Cardiac muscle cell (in vitro differentiated cells and primary cell): ENCODE measurements at places on chromosomes 12 and 14. TPM values are rescaled to one million over a fixed set of nuclear protein-coding genes. Genes with fewer than 3 reads are reported as not detected.

DNA sequence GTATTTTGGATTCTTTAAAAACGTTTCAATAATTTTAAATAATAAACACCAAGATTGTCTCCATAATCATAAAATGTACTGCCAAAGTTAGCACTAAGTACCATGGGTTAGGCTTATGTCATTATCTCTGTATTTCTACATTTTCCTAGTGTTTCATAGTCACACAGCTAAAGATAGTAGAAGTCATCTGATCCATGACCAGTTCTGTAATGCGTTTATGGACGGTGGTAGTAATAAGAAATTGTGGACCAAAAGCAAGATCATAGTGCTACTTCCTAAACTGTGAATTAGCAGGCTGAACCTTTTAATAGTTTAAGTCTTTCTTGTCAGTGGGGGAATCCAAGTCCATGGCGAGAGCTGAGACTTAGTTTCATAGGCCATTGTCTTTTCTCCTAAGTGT lies 142.1 kb downstream of the AKAP6 start:
- no peaks in the 10 kb centered on the region for H3K4me1 ChIP-seq
- H3K27me3 ChIP-seq, result no peaks in the 10 kb centered on the region
- H3K36me3 ChIP-seq, result no peaks in the 10 kb centered on the region
- H3K4me3 ChIP-seq, result no peak overlapping the region
- DNase-seq, result no peak

DNA sequence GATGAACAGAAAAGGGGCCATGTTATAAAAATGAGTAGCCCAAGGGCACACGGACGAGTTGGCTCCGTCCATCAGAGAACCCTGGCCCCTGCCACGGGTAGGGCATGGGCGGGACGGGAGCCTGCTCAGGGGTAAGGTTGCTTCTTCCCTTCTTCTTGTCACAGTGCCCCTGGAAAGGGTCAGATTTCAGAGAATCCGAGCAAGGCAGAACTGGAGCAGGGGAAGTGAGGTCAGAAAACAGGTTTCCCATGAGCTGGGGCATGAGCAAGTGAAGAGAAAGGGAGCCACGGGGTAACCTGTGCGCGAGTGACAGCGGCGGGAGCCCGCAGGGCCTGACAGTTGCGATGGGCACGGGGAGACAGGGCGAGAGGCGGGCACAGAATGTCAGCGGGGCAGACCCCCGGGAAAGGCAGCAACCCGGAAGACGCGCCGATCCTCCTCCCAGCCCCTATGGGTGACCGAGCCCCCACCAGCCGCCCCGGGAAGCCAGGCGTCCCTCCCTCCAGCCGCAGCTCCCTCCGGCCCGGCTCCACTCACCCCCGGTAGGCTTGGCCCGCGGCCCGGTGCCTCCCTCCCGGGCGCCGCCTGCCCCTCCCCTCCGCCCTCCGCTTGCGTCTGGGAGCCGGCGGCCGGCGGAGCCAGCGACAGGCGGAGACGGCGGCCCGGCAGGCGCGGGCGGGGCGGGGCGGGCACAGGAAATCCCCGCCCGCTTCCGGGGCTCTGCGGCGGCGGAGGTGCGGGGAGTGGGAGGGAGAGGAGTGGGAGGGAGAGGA lies at the start of gene ZNF641:
TSS of gene ZNF641 (minus strand) at position 671 of the 773 bp plus-strand sequence. CDS start 2,829 bp downstream, outside the sequence.
- DNase-seq, result peak; percentile 89
- peaks cover 15% of the 10 kb centered on the region for H3K27me3 ChIP-seq
- peak within 1 kb of the TSS; percentile 72 for H3K27ac ChIP-seq
- H3K36me3 ChIP-seq, result peaks cover 9% of the 10 kb centered on the region

PLEKHD1 gene
- 0.12 and 0.21 TPM in 2 replicates for total RNA-seq

GRCh38 chr12:47718531-47718930 lies 6.8 kb downstream of the ENDOU start:
- peak overlapping the region; percentile 91 for H3K27ac ChIP-seq
- no peak for DNase-seq
- no peak overlapping the region for H3K4me3 ChIP-seq
- H3K27me3 ChIP-seq, result no peaks in the 10 kb centered on the region

DNA sequence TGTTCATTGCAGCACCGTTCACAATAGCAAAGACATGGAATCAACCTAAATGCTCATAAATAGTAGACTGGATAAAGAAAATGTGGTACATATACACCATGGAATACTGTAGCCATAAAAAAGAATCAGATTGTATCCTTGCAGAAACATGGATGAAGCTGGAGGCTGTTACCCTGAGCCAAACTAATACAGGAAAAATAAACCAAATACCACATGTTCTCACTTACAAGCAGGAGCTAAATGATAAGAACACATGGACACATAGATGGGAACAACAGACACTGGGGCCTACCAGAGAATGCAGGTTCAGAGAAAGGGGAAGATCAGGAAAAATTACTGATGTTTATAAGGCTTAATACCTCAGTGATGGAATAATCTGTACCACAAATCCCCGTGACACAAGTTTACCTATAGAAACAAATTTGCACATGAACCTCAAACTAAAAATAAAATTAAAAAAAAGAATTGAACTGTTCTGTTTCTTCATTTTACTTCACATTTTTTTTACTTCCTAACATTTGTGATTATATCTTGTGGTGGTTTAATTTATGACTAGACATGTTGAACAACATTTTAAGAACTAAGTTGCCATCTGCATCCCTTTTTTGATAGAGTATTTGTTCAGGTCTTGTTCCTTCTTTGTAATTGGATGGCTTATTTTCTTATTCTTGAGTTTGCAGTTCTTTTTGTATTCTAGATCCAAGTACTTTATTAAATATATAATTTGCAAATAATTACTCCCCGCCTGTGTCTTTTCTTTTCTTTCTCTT lies 835.2 kb downstream of the FSCB start:
- no peaks in the 10 kb centered on the region for H3K36me3 ChIP-seq
- no peak for DNase-seq
- H3K4me3 ChIP-seq, result no peak overlapping the region
- H3K27me3 ChIP-seq, result no peaks in the 10 kb centered on the region

NELL2 gene
- total RNA-seq, result 1.6 and 7.9 TPM in 2 replicates

DNA sequence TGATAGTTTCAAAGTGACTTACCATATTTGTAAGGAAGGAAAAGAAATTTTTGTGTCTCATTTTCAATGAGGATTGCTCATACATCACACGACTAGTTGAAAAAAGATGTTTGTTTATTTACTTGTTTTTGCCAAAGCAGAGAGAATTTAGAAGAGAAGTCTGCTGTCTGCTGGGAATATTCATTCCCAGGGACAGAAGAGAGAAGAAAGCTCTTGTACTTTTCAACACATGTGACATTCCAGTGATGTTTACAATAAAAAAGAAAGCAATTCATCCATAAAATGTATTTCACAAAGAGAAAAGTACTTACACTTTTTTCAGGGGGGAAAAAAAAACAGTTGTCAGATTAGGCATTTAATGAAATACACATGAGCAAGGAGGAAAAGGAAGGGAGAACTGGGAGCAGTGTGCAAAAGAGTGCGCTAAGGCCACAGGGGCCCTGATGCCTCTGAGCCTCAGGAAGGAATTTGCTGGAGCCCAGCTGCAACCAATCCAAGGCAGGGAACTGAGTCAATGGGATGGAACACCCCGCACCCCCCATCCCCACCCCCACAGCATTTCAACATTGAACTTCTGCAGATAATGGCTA lies 115.0 kb downstream of the RPAP3 start:
- no peaks in the 10 kb centered on the region for H3K4me1 ChIP-seq
- no peaks in the 10 kb centered on the region for H3K36me3 ChIP-seq
- no peaks in the 10 kb centered on the region for H3K27me3 ChIP-seq
- H3K4me3 ChIP-seq, result no peak overlapping the region
- no peak overlapping the region for H3K27ac ChIP-seq

DNA sequence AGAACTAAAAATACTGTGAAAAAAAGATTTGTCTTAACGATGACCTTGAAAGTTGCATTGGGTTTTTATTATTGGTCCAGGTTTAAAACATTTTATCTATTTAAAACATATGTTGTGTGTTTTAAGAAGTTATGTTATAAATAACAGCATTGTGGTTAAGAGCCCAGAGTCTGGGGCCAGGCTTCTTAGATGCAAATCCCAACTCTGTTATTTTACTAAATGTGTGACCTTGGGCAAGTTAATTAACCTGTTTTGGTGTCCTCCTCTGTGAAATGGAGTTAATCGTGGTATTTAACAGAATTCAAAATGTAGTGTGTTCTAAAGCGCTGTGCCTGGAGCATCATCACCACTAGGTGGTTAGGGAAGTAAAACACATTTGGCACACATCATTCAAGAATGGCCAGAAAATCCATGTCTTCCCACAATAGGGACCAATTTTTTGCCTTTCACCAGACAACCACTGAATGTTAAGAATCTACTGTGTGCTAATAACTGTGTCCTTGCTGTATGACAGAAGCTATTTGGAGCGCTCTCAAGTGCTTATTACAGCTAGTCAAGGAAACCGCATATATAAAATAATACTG lies 133.3 kb downstream of the MON2 start:
- no peak overlapping the region for H3K4me3 ChIP-seq
- no peak for DNase-seq
- H3K4me1 ChIP-seq, result peaks cover 14% of the 10 kb centered on the region
- H3K27me3 ChIP-seq, result no peaks in the 10 kb centered on the region

- no peak overlapping the region for H3K4me3 ChIP-seq
- no peak for DNase-seq
- H3K27me3 ChIP-seq, result no peaks in the 10 kb centered on the region
- peaks cover 1% of the 10 kb centered on the region for H3K4me1 ChIP-seq
- no peaks in the 10 kb centered on the region for H3K36me3 ChIP-seq
These were observed 5.0 kb upstream of the RAPGEF3 start for GRCh38 chr12:47763481-47764346.

- no peak overlapping the region for H3K4me3 ChIP-seq
- DNase-seq, result no peak
- no peak overlapping the region for H3K27ac ChIP-seq
- no peaks in the 10 kb centered on the region for H3K4me1 ChIP-seq
- H3K27me3 ChIP-seq, result no peaks in the 10 kb centered on the region
These were observed 33.4 kb downstream of the GUCY2C start for GRCh38 chr12:14663002-14663401.

ANKRD9 gene
- total RNA-seq, result 78.9 and 99.9 TPM in 2 replicates

GRCh38 chr12:59491877-59492276 lies 104.0 kb upstream of the SLC16A7 start:
- no peak overlapping the region for H3K4me3 ChIP-seq
- no peaks in the 10 kb centered on the region for H3K4me1 ChIP-seq
- H3K27me3 ChIP-seq, result no peaks in the 10 kb centered on the region
- no peak overlapping the region for H3K27ac ChIP-seq

JPH4 gene
- 0.39 and 0.63 TPM in 2 replicates for total RNA-seq

- H3K27me3 ChIP-seq, result no peaks in the 10 kb centered on the region
- H3K36me3 ChIP-seq, result no peaks in the 10 kb centered on the region
These were observed 656.1 kb upstream of the NOVA1 start for GRCh38 chr14:27253966-27254365.

OR4K2 gene
- not detected in 2 replicates for total RNA-seq

- no peaks in the 10 kb centered on the region for H3K36me3 ChIP-seq
- no peak overlapping the region for H3K27ac ChIP-seq
- H3K4me1 ChIP-seq, result no peaks in the 10 kb centered on the region
- H3K27me3 ChIP-seq, result no peaks in the 10 kb centered on the region
- DNase-seq, result no peak
- no peak overlapping the region for H3K4me3 ChIP-seq
These were observed 346.4 kb downstream of the ZFP36L1 start for GRCh38 chr14:68446243-68447040.

DNA sequence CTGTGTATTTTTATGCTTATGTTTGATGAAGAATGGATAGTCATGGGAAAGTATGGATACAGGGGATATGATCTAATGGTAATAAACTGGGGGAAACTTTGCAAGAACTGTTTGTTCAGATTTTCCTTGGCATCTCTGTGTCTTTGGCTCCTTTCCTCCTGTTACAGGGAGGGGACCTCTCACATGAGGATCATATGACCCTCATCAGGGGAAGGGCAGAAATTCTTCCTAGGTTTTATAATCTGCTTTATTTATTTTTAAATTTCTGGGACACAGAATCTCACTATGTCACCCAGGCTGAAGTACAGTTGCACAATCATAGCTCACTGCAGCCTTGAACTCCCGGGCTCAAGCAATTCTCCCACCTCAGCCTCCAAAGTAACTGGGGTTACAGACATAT lies 526.5 kb downstream of the CCER1 start:
- no peaks in the 10 kb centered on the region for H3K4me1 ChIP-seq
- no peaks in the 10 kb centered on the region for H3K36me3 ChIP-seq
- no peak overlapping the region for H3K27ac ChIP-seq

- DNase-seq, result no peak
- peaks cover 20% of the 10 kb centered on the region for H3K4me1 ChIP-seq
- no peaks in the 10 kb centered on the region for H3K27me3 ChIP-seq
These were observed 34.6 kb downstream of the TESC start for GRCh38 chr12:117064596-117064995.

BDKRB2 gene
- total RNA-seq, result 0.45 and 0.49 TPM in 2 replicates

BMAL2 gene
- 0.98 and 1.2 TPM in 2 replicates for total RNA-seq

- H3K27me3 ChIP-seq, result no peaks in the 10 kb centered on the region
- no peak overlapping the region for H3K4me3 ChIP-seq
- H3K36me3 ChIP-seq, result no peaks in the 10 kb centered on the region
These were observed 40.3 kb upstream of the NTF3 start for GRCh38 chr12:5391653-5392052.

HOXC12 gene
- not detected in 2 replicates for total RNA-seq

- no peak for DNase-seq
- H3K27me3 ChIP-seq, result no peaks in the 10 kb centered on the region
- no peaks in the 10 kb centered on the region for H3K36me3 ChIP-seq
- no peak overlapping the region for H3K27ac ChIP-seq
- no peak overlapping the region for H3K4me3 ChIP-seq
These were observed 310.0 kb downstream of the ZFP36L1 start for GRCh38 chr14:68482772-68483395.

PMEL gene
- total RNA-seq, result 9.0 and 11.3 TPM in 2 replicates

OTX2 gene
- 3.3 and 7.1 TPM in 2 replicates for total RNA-seq
